Stromal cell of bone marrow (primary cell): ENCODE measurements at places on chromosomes 2 and 18.

- DNase-seq, result no peak
Measured at GRCh38 chr2:10738192-10738591, 16.8 kb downstream of the ATP6V1C2 start.

GRCh38 chr2:148957023-148957422, 81.5 kb upstream of the LYPD6B start:
- no peak for DNase-seq

GRCh38 chr18:621291-622043, 24.7 kb downstream of the CLUL1 start:
- peak; percentile 36 for DNase-seq

- DNase-seq, result peak; percentile 13
Measured at GRCh38 chr2:171703574-171704347, 16.5 kb downstream of the DYNC1I2 start.

GRCh38 chr2:97816411-97816810, 103.0 kb downstream of the ZAP70 start:
- no peak for DNase-seq
